ENCODE measurements at places on chromosomes 12 and 14. TPM values are rescaled to one million over a fixed set of nuclear protein-coding genes. Genes with fewer than 3 reads are reported as not detected.

- no peak overlapping the region for H3K4me3 ChIP-seq
- H3K27me3 ChIP-seq: no peaks in the 10 kb centered on the region
- no peaks in the 10 kb centered on the region for H3K4me1 ChIP-seq
- DNase-seq: no peak
Measured at GRCh38 chr14:91723501-91723900, 8.4 kb downstream of the CATSPERB start.

- DNase-seq: no peak
- no peak overlapping the region for H3K4me3 ChIP-seq
- no peaks in the 10 kb centered on the region for H3K27me3 ChIP-seq
Measured at GRCh38 chr12:65086236-65086635, 34.9 kb downstream of the WIF1 start.

- no peak overlapping the region for H3K27ac ChIP-seq
- DNase-seq: no peak
- H3K4me3 ChIP-seq: no peak overlapping the region
- no peaks in the 10 kb centered on the region for H3K4me1 ChIP-seq
- no peaks in the 10 kb centered on the region for H3K27me3 ChIP-seq
Measured at GRCh38 chr12:124171231-124171979, 123.5 kb upstream of the RFLNA start.

NPC2 gene
- total RNA-seq: 120 TPM

DNA sequence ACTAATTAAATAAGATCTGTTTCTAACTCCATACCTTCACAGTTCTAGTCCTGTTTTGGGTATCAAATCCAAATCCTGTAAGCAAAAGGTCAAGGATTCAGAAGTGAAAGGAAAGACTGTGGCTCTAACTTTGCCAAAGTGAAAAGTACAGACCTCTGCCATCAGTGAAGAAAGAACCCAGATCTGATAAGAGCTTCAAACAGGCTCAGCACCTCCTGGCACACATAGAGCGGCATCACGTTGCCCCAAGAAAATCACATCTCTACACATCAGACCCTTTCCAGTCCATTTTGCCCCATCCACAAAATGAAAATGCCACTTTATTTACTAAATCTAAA is 23.2 kb downstream of the CLIP1 start:
- no peak for DNase-seq
- H3K4me3 ChIP-seq: 0 out of 2 replicates have a peak overlapping the region, but pooled peaks have one; percentile 40
- H3K36me3 ChIP-seq: no peaks in the 10 kb centered on the region
- H3K27me3 ChIP-seq: no peaks in the 10 kb centered on the region
- no peak overlapping the region for H3K27ac ChIP-seq

DNA sequence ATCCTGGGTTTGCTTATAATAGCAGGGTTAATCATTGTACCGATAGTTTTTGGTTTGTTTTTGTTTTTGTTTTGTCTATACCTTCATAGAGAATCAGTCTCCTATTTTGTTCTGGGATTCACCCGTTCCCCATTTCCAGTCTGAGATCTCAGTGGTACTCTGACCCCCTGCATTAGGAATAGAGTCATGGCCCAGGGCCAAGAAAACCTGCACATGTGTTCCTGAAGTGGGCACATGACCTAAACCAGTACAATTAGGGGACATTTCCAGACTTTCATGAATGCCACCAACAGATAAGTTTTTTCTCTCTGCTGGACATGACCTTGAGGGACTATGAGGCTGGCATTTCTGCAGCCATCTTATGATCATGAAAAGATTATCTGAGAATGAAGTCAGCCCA is 52.5 kb downstream of the MRPL42 start:
- no peaks in the 10 kb centered on the region for H3K27me3 ChIP-seq
- no peaks in the 10 kb centered on the region for H3K4me1 ChIP-seq
- no peak overlapping the region for H3K4me3 ChIP-seq
- no peak for DNase-seq

STRN3 gene
- 59.0 TPM for total RNA-seq

- no peaks in the 10 kb centered on the region for H3K36me3 ChIP-seq
- no peak overlapping the region for H3K27ac ChIP-seq
Measured at GRCh38 chr14:52110441-52111086, 41.7 kb upstream of the NID2 start.

GRCh38 chr12:13125996-13126395 is 22.5 kb upstream of the GSG1 start:
- H3K4me1 ChIP-seq: no peaks in the 10 kb centered on the region
- H3K27ac ChIP-seq: no peak overlapping the region
- H3K36me3 ChIP-seq: no peaks in the 10 kb centered on the region
- H3K27me3 ChIP-seq: no peaks in the 10 kb centered on the region
- DNase-seq: no peak

PRICKLE1 gene
- 1.1 TPM for total RNA-seq

WNT1 gene
- total RNA-seq: not detected

CACNA2D4 gene
- total RNA-seq: 0.22 TPM

DNA sequence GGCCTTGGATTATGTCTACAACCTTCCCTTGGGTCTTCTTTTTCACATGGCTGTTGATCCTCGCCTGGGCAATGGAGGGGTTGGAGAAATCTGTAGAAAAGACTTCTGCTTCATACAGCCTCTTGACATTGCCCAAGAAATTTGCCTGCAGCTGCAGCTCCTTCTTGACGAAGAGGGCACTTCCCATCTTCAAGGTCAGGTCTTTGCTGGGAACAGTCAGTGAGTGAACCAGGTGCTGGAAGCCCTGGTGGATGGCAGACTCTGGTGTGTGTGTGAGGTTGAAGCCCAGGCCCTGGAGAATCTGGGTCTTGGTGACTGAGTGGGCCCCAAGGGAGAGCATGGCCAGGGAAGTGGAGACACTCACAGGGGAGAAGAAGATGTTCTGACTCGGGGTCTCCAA is 6.7 kb downstream of the SERPINA9 start:
- peaks cover 79% of the 10 kb centered on the region for H3K4me1 ChIP-seq
- peaks cover 54% of the 10 kb centered on the region for H3K36me3 ChIP-seq
- no peak for DNase-seq
- H3K27ac ChIP-seq: peak overlapping the region; percentile 92
- H3K27me3 ChIP-seq: no peaks in the 10 kb centered on the region

ACOT6 gene
- total RNA-seq: not detected

GRCh38 chr12:38417101-38417500 is 100.5 kb downstream of the ALG10B start:
- DNase-seq: no peak
- no peak overlapping the region for H3K4me3 ChIP-seq
- no peaks in the 10 kb centered on the region for H3K27me3 ChIP-seq
- H3K27ac ChIP-seq: no peak overlapping the region
- H3K4me1 ChIP-seq: no peaks in the 10 kb centered on the region

SLC10A1 gene
- total RNA-seq: not detected

- peaks cover 82% of the 10 kb centered on the region for H3K36me3 ChIP-seq
- H3K4me1 ChIP-seq: no peaks in the 10 kb centered on the region
- no peak for DNase-seq
- H3K4me3 ChIP-seq: no peak overlapping the region
Measured at GRCh38 chr12:105164068-105164467, 56.5 kb downstream of the WASHC4 start.

DLK1 gene
- total RNA-seq: not detected

DNA sequence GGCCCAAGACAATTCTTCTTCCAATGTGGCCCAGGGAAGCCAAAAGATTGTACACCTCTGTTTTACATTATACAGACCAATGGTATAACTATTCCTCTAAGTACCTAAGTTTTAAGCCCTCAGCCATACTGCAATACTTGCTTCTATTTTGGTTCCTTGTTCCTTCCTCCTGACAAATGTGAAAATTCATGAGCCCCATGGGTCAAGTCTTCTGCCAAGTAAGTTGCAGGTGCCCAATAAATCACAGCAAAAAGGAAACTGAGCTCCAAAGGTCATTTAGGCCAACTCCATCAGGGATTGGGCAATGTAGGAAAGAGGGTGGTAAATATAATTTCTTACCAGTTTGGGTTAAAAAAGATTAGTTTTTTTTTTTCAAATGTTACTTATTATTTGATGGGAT is 57.7 kb upstream of the NPFF start:
- H3K4me3 ChIP-seq: peak overlapping the region; percentile 12
- H3K4me1 ChIP-seq: peaks cover 51% of the 10 kb centered on the region
- DNase-seq: peak; percentile 56
- H3K27me3 ChIP-seq: no peaks in the 10 kb centered on the region
- peak overlapping the region; percentile 79 for H3K27ac ChIP-seq

SIRT4 gene
- 0.54 TPM for total RNA-seq

DNA sequence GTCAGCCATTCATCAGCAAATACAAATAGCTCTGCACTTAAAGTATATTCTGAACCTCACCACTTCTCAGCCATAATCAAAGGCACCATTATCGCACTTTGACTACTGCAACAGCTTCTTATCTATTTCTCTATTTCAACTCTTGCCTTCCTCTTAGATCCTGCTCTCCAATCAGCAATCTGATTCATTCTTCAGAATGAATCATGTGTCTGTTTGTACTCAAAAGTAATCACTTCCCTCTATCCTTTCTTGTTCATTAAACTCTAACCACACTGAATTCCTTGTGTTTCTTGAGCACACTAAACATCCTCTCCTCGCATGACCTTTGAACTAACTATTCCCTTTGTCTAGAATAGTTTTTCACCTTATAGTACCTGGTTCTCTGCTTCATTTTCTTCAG is 12.8 kb upstream of the OR4E1 start:
- no peak overlapping the region for H3K4me3 ChIP-seq
- H3K27ac ChIP-seq: no peak overlapping the region
- H3K27me3 ChIP-seq: no peaks in the 10 kb centered on the region
- no peaks in the 10 kb centered on the region for H3K36me3 ChIP-seq

GRCh38 chr14:90060312-90060964 is 1.4 kb upstream of the KCNK13 start:
- no peaks in the 10 kb centered on the region for H3K27me3 ChIP-seq
- peak overlapping the region; percentile 34 for H3K4me3 ChIP-seq
- DNase-seq: peak; percentile 77
- no peak overlapping the region for H3K27ac ChIP-seq

GRCh38 chr14:70555890-70556289 is 21.1 kb upstream of the ADAM20 start:
- no peak for DNase-seq
- no peaks in the 10 kb centered on the region for H3K36me3 ChIP-seq
- no peak overlapping the region for H3K27ac ChIP-seq

- no peak overlapping the region for H3K27ac ChIP-seq
- no peaks in the 10 kb centered on the region for H3K36me3 ChIP-seq
- no peak for DNase-seq
- no peaks in the 10 kb centered on the region for H3K27me3 ChIP-seq
- no peak overlapping the region for H3K4me3 ChIP-seq
- H3K4me1 ChIP-seq: 0 out of 2 replicates have a peak, but pooled peaks cover 3% of the 10 kb centered on the region
Measured at GRCh38 chr12:26346736-26347135, 151.4 kb downstream of the SSPN start.

TMCC3 gene
- total RNA-seq: 0.82 TPM

DNA sequence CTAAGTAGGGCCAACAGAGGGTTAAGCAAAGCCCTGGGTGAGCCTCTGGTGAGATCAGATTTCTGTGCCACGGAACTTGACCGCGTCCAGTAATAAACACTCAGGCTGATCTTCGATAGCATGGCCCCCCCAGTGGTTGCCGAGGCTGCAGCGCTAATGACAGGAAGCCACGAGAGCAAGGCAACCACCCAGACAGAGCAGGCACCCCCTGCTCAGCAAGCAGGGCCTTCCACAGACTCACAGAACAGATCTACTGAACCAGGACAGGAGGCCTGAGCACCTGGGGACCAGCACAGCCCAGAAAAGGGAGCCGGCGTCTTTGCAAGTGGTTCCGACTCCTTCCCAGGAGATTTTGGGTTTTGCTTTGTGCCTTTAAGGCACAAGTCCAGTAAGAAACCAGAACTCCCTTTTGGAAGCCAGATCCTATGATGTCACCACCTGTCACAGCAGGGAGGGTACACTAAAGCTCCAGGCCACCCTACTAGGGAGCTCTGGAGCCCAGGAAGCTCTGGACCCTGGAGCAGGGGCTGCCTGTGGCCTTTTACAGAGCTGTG is 42.3 kb downstream of the BCL11B start:
- H3K27me3 ChIP-seq: no peaks in the 10 kb centered on the region
- no peaks in the 10 kb centered on the region for H3K4me1 ChIP-seq
- no peak for DNase-seq
- no peak overlapping the region for H3K4me3 ChIP-seq
- H3K36me3 ChIP-seq: no peaks in the 10 kb centered on the region

- H3K4me1 ChIP-seq: peaks cover 8% of the 10 kb centered on the region
- H3K4me3 ChIP-seq: no peak overlapping the region
- H3K36me3 ChIP-seq: peaks cover 8% of the 10 kb centered on the region
Measured at GRCh38 chr14:100369019-100369418, 45.9 kb downstream of the SLC25A47 start.

GRCh38 chr12:124805050-124805449 is 58.6 kb downstream of the SCARB1 start:
- H3K27me3 ChIP-seq: no peaks in the 10 kb centered on the region
- peaks cover 35% of the 10 kb centered on the region for H3K36me3 ChIP-seq
- H3K4me1 ChIP-seq: no peaks in the 10 kb centered on the region
- no peak overlapping the region for H3K27ac ChIP-seq

DNA sequence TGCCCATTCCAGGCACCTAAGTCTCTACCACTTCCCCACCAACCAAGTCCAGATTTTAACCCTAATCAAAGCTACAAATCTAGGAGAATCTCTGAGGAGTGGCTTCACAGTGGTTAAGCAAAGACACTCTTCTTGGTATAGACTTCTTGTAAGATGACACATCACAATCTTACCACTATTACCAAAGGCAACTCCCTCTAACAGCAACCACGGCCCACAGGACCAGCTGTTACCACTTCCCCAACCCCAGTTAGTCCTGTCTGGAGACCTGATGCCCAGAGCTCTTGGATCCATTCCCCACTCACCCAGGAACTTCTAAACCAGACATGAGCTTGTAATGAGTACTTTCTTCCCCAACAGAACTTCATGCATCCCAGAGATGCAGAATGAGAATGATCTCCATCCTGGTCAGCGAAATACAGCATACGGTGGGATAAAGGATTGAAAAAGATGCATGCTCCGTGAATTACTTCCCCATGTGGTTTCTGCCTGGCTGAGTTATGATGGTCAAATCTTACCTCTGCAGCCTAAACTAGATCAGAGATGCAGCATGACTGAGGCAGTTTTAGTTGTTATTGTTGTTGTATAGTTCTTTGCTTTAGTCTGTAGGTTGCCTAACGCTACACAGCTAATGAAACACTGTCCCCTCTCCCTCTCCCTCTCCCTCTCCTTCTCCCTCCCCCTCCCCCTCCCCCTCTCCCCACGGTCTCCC is 87.7 kb upstream of the FOXN3 start:
- H3K27me3 ChIP-seq: no peaks in the 10 kb centered on the region
- peaks cover 8% of the 10 kb centered on the region for H3K4me1 ChIP-seq
- no peaks in the 10 kb centered on the region for H3K36me3 ChIP-seq
- DNase-seq: no peak
- no peak overlapping the region for H3K4me3 ChIP-seq
- no peak overlapping the region for H3K27ac ChIP-seq

- no peaks in the 10 kb centered on the region for H3K27me3 ChIP-seq
- H3K4me3 ChIP-seq: no peak overlapping the region
- no peaks in the 10 kb centered on the region for H3K36me3 ChIP-seq
- H3K27ac ChIP-seq: no peak overlapping the region
- no peak for DNase-seq
Measured at GRCh38 chr14:100737526-100737925, 10.8 kb downstream of the DLK1 start.

GRCh38 chr14:60616461-60616959 is 32.8 kb downstream of the SIX1 start:
- H3K4me1 ChIP-seq: peaks cover 6% of the 10 kb centered on the region
- no peak overlapping the region for H3K4me3 ChIP-seq
- DNase-seq: no peak

BMAL2 gene
- not detected for total RNA-seq

RACGAP1 gene
- 78.6 TPM for total RNA-seq

KLRC4 gene
- not detected for total RNA-seq

GRCh38 chr14:73394317-73394716 is 64.0 kb downstream of the NUMB start:
- H3K4me1 ChIP-seq: peaks cover 21% of the 10 kb centered on the region
- H3K27me3 ChIP-seq: no peaks in the 10 kb centered on the region
- no peak overlapping the region for H3K27ac ChIP-seq
- H3K36me3 ChIP-seq: no peaks in the 10 kb centered on the region
- no peak for DNase-seq
